ENCODE measurements at places on chromosomes 2 and 18.

GRCh38 chr2:147483911-147484310, 360.9 kb upstream of the ACVR2A start:
- DNase-seq: no peak

DNA sequence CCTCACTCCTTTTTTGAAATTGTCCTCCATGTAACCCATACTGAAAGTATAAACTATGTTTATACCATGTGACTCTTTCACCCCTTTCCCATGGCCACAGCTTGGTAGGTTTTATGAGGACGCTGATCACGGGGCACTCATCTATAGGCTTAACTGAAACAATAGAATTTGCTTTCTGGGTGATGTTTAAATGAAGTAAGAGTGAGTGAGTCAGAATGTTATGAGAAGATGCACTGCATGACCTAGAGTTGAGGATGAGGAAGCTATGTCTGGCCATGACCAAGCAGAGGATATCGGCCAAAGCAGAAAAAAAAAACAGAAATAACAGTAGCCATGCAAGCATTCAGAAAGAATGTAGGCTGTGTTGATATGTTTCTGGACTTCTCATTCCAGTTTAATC, 34.9 kb downstream of the SCN1A start:
- no peak for DNase-seq

DNA sequence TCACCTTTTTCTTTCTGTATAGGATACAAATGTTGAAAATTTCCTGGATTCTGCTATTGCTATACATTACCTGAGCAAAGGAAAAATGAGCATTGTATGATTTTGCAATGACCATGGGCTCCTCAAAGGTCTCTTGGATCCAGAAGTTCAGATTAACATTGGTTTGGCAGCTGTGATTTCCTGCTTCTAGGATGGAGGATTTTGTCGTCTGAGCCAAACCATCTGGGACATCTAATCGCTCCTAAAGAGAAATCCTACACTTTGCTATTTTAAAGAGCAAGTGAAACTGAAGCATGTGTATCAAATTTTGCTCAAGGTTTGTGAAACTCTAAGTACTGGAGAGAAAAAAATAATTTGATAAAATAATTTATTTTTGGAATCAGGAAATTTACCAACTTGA, 115.1 kb upstream of the ST6GAL2 start:
- DNase-seq: no peak

DNA sequence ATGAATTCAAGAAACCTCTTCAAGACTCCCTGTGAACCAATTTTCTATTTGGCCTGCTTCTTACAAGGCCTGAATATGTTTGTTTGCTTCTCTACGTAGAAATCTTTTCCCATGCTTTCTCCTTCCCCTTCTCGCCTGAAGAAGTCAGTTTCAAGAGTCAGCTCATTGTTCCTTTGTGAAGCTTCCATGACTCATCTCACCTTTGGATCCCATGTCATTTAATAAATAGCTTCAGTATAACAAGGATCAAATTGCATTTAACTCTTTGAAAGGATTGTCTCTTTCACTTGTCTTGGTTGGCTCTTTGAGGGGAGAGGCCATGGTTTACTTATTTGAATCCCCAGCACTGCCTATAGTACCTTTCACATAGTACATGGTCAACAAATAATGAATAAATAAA, 28.4 kb downstream of the CPS1 start:
- DNase-seq: no peak

GRCh38 chr2:8620611-8621382, 61.1 kb upstream of the ID2 start:
- no peak for DNase-seq

- DNase-seq: no peak
These were observed 744.5 kb upstream of the LINC00305 start for GRCh38 chr18:64893349-64893748.

DNA sequence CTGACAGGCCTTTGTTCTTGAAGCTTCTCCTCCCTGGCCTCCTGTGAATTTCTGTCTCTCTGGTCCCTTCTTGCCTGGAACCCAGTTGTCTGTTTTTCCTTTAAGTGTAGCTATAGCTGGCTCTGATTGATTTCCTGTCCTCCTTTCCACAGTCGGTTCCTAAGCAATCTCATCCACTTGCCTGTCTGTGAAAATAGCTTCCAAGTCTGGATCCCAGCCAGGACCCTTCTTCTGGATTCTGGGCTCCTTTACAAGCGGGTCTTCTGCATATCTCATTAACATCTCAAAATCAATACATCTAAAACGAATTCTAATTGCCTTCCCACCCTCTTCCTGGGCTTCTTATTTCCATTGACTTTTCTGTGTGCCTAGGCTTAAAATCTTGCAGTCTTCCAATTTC, 124.9 kb downstream of the DAW1 start:
- no peak for DNase-seq

DNA sequence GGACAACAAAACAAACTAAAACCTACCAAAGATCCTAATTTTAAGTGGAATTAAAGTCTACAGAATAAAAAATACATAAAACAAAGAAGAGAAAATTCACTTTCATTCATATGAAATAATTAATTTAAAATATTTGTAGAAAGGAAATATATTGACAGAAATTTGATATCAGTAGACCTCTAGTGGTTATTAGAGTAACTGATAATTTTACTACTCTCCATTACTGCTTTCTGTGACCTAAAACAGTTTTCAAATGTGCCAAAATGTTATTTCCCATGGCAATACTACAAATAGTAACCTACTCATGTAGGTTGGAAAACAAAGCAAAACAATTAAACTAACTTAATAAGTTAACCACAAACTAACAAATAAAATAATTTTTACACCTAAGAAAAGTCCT, 147.1 kb downstream of the NOL4 start:
- no peak for DNase-seq

- DNase-seq: no peak
These were observed 87.3 kb upstream of the ZCCHC2 start for GRCh38 chr18:62435435-62436031.

GRCh38 chr2:108919571-108920373, 69.2 kb downstream of the EDAR start:
- no peak for DNase-seq

GRCh38 chr2:86295066-86295465, 42.4 kb downstream of the REEP1 start:
- no peak for DNase-seq

- DNase-seq: no peak
These were observed 242.2 kb downstream of the TGIF1 start for GRCh38 chr18:3692113-3692621.

DNA sequence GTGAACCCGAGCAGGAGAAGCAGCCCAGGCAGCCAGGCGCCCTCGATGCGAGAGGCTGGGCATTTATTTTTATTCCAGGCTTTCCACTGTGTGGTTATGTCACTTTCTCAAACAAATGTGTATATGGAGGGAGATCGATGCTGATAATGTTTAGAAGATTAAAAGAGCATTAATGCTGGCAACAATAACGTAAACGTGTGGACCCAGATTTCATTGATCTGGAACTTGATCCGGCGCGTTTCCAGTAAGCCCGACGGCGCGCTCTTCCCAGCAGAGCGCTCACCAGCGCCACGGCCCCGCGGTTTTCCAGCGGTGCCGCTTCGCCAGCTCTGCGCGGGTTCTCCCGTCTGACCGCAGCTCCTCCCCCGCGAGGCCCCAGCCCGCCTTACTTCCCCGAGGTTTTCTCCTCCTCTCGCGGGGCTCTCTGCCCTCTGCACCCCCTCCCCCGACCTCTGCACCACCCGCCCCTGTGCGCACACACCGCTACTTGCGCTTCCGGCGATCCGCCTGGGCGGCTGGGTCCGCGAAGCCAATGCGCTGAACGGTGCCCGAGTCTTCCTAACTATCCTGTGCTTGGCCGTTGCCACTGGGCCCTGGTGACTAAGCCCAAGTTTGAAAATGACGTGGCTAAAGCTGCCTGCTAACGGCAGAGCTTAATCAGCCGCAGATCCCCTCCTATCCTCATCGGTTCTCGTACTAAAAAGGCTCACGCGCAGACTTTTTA, 6.1 kb downstream of the ONECUT2 start:
- no peak for DNase-seq

GRCh38 chr2:33091541-33092123, 144.9 kb downstream of the LTBP1 start:
- no peak for DNase-seq

GRCh38 chr2:69241664-69242514, 145.1 kb downstream of the GFPT1 start:
- no peak for DNase-seq

GRCh38 chr18:44195394-44196140, 485.1 kb upstream of the SETBP1 start:
- no peak for DNase-seq

DNA sequence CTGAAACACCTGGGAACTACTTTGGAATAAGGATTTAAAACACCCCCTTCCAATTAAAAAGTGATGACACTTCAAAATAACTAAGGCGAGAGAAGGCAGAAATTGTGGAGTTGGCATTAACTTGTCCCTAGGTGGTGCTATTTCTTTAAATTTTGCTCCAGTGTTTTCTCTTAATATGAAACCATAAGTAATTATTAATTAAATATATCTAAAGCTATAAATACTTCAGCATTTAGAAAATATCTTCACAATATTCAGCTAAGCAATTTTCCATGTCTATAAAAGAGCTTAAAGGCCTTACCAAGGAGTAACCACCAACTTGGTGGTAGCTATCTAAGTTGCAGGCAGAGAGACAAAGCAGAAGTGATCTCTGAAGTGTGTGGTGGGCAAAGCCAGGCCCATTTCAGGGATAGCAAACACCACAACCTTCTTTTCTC, 186.8 kb upstream of the PGAP1 start:
- no peak for DNase-seq

DNA sequence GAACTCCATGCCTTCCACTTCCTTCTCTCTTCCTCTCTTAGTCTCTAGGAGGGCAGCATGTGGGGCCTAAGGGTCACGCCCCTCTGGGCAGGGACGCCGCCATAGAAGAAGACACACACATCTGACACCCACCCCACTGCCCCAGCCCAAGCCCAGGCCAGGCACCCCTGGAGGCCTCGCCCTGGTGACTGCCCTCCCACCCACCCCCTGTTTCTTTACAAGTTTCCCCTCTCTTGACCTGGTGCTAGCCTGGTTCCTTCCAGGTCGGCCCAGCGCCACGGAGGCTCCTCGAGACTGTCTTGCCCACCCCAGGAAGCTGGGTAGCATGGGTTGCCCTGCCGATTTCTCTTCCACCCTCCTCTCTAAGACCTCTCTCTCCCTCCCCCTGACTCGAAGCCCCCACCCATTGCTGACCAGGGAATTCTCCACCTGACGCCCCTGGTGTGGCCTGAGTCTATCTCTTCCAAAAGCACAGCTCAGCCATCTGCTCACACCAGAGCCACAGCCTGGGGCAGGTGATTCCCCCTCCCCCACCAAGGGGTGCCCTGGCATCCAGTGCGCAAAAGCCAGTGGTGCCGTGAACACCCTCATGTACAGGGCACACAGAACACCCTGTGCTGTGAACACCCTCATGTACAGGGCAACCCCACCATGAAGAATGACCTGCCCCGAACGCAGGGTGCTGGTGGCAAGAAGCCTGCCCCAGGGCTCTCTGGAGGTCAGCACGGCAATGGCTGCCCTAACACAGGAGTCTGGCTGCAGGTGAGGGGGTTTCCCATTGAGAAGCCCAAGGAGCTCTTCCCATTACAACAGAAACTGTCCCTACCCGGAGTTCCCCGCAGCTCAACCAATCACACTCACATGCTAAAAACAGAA, 13.5 kb upstream of the SALL3 start:
- no peak for DNase-seq

DNA sequence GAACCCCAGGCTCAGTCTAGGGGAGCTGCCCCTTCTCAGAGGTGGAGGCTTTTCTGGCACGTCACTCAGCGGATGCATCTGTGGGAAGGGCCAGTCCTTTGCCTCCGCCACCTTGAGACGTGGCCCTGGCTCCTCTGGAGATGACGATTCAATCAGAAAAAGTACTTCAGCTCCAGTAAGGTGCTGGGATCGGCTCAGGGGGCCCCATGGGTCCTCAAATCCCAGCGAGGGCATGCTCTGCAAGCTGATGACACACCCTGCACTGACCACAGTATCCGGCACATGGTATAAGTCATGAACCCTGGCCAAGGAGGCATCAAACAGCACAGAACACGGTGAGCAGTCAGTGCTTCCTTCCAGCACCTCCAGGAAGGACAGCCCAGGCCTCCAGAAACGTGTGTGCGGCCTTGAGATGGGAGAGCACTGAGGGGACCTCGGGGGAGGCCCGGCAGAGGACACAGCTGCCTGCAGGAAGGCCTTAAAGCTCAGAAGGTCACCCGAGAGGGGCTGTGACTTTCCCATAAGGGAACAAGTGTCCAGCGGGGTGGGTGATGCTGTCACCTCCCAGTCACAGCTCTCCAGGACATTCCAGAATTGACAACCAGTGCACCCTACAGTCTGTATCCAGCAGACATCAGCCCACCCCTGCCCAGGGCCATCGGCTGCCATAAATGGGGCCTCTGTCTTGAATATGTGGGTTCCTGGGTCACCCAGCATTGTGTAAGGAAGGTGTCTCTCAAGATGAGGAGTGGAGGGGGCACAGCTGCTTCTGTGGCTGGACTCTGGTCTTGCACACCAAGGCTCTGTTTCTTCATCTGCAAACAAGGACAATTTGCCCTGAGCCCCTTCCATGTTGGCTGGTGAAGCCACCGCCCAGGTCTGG, 205.8 kb downstream of the NDUFA10 start:
- no peak for DNase-seq

GRCh38 chr18:22822841-22823508, 110.2 kb upstream of the RBBP8 start:
- DNase-seq: no peak

DNA sequence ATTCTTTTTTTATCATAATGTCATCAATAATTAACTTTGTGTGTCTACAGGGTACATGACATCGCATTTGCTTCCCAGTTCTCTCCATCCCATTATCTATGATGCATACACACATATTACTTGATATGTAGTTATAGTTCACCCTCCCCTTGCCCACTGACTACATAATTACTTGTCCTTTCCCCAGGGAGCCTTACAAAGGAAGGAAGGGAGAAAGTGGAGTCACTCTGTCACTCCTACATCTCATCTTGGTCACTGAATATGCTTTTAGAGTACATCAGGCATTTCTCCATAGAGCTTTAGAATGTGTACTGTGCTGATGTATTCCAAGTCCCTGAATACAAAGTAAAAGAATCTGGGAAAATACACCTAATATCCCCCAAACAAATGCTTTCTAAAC, 6.0 kb upstream of the DTNA start:
- no peak for DNase-seq

- no peak for DNase-seq
These were observed 10.4 kb downstream of the RTTN start for GRCh38 chr18:70195014-70195614.

- DNase-seq: no peak
These were observed 235.5 kb downstream of the GULP1 start for GRCh38 chr2:188527141-188527540.

DNA sequence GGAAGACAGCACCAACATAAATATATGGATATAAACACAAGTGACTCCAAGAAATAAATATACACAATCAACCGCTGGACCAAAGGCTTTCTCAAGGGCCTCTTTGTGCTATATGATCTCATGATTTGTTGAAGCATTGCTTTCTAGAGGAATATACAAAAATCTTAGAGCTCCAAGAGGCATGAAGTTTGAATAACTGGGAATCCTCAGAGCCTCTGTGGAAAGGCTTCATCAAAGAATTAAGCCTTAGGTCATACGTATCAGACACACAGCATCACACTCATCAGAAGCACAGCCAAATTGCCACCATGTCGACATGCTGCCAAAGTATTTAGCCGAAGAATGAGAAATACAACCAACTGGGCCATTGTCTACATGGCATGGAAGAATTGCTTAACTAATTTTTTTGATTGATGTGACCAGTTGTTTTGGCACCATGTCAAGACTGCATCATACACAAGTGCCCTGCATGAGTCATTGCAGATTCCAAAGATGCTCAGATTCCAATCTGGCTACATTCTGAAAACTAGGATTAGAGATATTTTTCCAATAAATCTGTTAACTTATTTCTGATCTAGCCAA, 860.6 kb upstream of the ZEB2 start:
- DNase-seq: no peak

Measured in stimulated activated CD8-positive, alpha-beta memory T cell treated with anti-CD3 and anti-CD28 coated beads, Interleukin-4, amount 100 ng/mL, for 4 hours (primary cell).